Stimulated activated CD8-positive, alpha-beta memory T cell treated with anti-CD3 and anti-CD28 coated beads, Interleukin-2, amount 100 ng/mL, for 1 hour (primary cell): ENCODE measurements at places on chromosomes 2 and 18.

GRCh38 chr2:98444436-98445176 is at the start of gene INPP4A:
TSS of gene INPP4A (plus strand) at chr2:98444858. CDS start at chr2:98520049, 75,191 bp downstream.
- peak; percentile 61 for DNase-seq

- no peak for DNase-seq
Observed at GRCh38 chr18:33839452-33840211, 261.6 kb downstream of the ASXL3 start.

- DNase-seq, result no peak
Observed at GRCh38 chr18:2933995-2934394, 78.9 kb downstream of the LPIN2 start.

DNA sequence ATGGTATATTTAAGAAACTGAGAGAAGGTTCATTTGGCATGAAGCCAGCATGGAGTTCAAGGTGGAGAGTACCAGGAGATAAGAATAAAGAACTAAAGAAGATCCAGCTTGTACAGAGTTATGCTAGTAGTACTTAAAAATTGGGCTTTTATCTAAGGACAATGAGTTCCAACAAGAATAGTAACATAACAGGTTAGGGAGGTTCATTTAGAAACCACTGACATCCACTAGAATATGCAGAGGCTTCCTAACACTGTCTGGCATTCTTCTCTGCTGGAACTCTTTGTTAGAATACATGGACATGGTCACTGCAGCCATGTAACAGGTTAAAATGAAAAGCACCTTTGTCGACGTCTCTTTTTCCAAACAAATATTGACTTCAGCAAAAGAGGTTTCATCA is 42.6 kb upstream of the DSC1 start:
- no peak for DNase-seq

DNA sequence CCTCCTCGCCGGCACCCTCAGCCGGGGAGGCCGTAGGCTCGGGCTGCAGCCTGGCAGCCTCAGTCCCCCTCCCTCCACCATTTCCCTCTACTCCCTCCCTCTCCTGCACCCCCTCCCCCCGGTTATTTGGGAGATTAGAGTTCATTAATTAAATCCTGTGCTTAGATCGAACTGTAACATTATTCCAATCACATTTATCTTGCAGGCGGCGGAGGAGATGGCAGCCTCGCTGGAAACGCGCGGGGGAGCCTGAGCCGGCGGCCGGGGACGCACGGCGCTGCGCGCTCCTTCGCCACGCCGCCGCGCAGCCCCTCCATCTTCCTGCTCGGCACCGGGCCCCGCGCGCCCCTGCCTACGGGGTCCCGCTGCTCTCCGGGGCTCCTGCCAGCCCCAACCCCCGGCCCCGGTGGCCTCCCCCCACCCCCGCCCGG is at the start of gene ST8SIA3:
TSS of gene ST8SIA3 (plus strand) at position 287 of the 431 bp plus-strand sequence. CDS start 290 bp downstream, outside the sequence.
- DNase-seq, result no peak

- no peak for DNase-seq
Observed at GRCh38 chr2:135409436-135409835, 121.6 kb downstream of the ZRANB3 start.

DNA sequence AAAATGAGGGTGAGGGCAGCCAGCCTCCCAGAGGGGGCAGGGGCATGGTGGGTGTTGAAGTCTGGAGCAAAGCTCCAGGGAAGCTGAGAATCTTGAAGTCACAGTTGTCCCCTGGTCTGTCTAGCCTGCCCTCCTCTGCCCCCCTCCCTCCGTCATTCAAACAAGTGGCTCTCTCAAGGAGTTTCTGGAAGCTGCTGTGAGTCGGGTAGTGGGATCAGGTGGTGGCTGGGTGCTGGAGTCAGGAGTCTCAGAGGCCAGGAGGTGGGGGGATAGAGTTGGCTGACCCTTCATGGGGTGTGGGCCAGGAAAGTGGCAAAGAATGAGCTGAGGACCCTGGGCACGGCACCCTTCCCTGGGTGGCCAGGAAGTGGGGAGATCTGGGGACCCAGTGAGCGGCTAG is 495 bp upstream of the ASIC4 start:
- no peak for DNase-seq

- DNase-seq, result no peak
Observed at GRCh38 chr2:195121341-195121740, 535.7 kb upstream of the SLC39A10 start.

DNA sequence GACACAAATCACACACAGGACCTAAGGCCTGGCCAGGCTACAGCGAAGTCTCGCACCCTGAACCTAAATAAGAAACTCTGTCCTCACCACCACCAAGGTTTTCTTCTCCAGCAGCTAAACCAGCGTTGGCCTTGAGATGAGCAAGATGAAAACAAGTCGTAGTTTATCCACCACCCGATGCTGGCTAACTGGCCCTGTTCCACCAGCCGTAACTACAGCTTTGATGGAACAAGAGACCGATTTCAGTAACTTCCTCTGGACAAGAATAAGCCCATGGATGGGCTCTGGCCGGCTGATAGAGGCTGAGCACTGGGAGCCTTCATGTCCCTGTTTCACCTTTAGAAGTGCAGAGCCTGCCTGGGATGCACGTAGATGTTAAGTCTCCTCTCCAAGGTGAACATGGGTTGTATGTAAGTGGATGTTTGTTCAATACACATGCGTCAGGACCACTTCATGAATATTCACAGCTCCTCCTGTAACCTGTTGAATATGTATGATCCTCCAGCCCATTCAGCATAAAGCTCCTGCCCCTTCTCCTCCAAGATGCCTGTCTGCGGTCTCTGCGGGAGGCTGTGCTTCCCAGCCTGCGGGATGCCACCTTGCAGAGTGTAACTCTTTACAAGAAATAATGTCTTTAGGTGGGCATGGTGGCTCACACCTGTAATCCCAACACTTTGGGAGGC is 24.2 kb downstream of the ADI1 start:
- DNase-seq, result no peak

- no peak for DNase-seq
Observed at GRCh38 chr2:176650104-176650837, 381.0 kb downstream of the MTX2 start.

DNA sequence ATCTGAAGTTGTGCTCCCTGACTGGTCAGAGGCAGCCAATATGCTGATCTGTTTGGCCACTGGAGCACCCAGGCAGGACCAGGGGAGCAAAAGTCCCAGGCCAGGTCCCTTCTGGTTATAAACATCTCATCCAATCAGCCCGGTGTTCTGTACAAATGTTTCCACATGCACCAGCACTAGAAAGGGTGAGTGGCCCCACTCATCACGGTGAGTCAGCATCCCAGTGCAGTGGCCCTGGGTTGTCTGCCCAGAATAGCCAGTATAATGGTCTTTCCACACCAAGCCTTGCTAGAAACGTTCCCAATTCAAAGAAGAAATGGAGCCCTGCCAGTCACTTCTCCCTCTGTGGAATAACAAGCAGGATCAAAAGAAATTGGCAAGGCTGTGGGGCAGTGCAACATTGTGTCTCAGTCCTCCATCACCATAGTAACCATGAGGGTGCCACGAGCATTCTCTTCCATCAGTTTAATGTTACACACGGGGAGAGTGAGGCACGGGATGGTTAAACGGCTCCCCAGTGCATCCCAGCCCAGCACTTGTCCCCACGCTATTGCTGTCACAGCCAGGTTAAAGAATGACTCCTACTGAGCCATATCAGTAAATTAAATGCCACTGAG is 174.9 kb downstream of the SEPTIN10 start:
- no peak for DNase-seq

- no peak for DNase-seq
Observed at GRCh38 chr2:20728114-20728758, 61.3 kb downstream of the GDF7 start.

GRCh38 chr2:19723021-19723420 is 178.8 kb downstream of the TTC32 start:
- DNase-seq, result no peak

DNA sequence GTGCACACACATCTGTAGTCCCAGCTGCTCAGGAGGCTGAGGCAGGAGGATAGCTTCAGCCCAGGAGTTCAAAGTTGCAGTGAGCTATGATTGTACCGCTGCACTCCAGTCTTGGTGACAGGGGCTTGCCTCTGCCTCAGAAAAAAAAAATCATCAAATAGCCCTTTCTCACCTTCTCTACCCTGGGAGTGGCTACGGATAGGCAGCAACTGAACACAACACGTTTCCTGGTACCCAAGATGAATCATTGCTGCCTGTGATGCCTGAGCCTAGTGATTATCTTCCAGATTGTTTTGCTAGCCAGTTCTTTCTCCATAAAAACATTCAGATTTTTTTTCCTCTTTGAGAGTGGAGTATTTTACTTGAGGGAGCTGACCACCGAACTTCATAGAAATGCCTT is 13.5 kb downstream of the INPP4A start:
- DNase-seq, result no peak

DNA sequence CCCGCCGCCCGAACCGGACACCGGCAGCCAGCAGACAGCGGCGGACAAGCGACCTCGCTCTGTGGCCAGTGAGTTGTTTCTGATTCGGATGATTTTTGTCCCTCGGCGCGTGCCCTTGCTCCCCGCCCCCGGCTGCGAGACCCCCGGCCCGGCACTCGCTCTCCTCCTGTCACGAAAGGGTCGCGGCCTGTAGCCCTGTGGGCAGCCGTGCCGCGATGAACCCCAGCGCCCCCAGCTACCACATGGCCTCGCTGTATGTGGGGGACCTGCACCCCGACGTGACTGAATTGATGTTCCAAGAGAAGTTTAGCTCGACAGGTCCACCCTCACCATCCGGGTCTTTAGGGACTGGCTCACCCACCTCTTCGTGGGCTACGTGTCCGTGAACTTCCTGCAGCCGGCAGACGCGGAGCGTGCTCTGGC is 1257.5 kb upstream of the ACVR2A start:
- DNase-seq, result no peak

GRCh38 chr2:143649226-143649740 is 520.1 kb downstream of the ARHGAP15 start:
- no peak for DNase-seq

DNA sequence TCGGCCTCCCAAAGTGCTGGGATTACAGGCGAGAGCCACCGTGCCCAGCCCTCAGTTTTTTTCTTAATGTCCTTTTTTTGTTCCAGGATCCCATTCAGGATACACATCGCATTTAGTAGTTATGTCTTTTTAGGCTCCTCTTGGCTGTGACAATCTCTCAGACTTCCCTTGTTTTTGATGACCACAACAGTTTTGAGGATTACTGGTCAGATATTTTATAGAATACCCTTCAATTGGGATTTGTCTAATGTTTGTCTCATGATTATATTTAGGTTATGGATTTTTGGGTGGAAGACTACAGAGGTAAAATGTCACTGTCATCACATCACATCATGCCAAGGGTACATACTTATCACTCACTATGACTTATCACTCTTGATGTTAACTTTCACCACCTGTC is 46.7 kb downstream of the SCN3A start:
- no peak for DNase-seq

- no peak for DNase-seq
Observed at GRCh38 chr18:76414936-76415621, 80.0 kb downstream of the ZNF516 start.

- no peak for DNase-seq
Observed at GRCh38 chr2:47899915-47900816, 6.1 kb downstream of the FBXO11 start.

DNA sequence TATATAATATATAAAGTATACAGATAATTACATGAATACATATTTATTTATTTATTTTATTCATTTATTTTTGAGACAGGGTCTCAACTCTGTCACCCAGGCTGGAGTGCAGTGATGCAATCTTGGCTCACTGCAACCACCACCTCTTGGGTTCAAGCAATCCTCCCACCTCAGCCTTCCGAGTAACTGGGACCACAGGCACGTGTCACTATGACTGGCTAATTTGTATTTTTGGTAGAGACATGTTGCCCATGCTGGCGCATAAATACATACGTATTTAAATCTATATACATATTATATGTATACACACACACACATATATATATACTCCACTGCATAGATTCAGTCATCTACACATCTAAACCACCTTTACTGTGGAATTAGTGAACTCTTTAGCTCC is 20.6 kb upstream of the NDUFV2 start:
- no peak for DNase-seq

- DNase-seq, result no peak
Observed at GRCh38 chr2:103346780-103347179, 584.9 kb downstream of the TMEM182 start.

GRCh38 chr18:74116633-74117554 is 30.7 kb downstream of the FBXO15 start:
- no peak for DNase-seq

GRCh38 chr18:77866351-77866750 is 616.7 kb downstream of the GALR1 start:
- no peak for DNase-seq

DNA sequence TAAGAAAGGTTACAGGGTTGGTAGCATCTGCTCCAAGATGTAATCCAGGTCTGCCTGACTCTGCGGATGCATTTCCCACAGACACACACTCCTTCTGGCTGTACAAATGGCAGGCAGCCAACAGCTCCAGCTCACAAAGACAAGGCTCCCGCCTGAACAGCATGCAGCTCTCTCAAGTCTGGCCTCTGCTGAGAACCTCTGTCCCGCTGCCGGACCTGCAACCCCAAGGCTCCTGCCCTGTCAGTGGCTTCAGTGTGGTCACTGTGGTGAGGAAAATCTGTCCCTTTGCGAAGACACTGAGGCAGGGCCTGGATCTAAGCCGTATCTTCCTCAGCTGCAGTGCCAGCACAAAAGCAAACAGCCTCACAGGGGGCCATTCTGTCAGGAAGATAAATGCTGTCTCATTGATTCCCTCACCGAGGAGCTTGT is 469.3 kb upstream of the MEX3C start:
- DNase-seq, result no peak

GRCh38 chr2:7333189-7333765 is 416.1 kb downstream of the RNF144A start:
- no peak for DNase-seq

- no peak for DNase-seq
Observed at GRCh38 chr18:40995529-40995928, 959.5 kb upstream of the PIK3C3 start.

DNA sequence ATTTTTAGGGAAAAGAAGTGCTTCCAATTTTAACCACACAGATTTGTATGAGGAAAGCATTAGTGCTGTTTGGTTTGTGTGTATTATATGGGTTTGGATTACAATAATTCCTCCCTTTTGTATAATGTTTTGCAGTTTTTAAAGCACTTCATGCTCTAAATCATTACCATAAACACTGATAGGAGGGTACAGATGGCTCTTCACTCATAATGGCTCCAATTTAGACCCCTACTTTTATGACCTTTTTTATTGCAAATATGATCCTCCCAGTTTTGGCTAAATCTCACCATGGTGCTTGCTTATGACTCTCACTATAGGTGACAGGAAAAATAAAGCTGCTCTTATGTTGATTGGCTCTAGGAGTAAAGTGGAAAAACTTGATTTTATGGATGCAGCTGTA is 23.8 kb upstream of the TMEM17 start:
- DNase-seq, result no peak

DNA sequence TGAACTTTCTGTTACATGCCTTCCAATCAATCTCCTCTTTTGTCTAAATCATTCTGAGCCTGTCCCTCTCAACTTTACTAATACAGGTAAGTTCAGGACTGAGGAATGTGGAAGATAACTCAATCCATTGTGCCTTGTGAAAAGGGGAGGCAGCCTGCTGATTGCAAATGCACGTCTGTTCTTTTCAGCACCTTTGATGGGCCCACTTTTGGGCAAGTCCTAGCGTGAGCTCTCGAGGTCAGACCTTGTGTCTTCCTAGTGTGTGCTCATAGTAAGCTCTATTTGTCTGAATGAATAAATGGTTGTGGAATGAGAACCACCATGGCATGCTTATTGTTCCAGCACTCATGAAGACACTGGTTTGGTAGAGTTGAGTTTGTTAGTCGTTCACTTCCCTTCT is 50.4 kb upstream of the REL start:
- no peak for DNase-seq
